CD4-positive, alpha-beta T cell treated with Interleukin-12 subunit alpha and Interleukin-12 subunit beta, for 1 hour (primary cell): ENCODE measurements at places on chromosomes 4 and X.

DNA sequence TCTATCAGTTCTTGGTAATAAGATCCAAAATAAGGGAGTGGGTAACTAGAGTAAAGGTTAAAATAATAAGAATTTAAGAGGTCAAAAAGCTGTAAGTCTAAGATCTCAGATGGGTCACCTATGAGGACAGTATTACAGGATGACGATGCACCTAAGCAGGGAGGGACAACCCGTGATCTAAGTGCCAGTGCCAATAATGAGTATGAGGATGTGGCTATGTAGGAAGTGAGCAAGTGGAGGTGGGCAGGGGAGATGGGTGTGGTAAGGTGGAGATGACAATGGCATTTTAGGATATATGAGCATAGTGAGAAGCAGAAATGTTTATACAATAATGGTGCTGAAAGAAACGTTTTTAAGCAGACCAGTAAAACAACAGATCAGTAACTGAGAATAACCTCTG is 19.3 kb downstream of the CCDC158 start:
- DNase-seq, result no peak

DNA sequence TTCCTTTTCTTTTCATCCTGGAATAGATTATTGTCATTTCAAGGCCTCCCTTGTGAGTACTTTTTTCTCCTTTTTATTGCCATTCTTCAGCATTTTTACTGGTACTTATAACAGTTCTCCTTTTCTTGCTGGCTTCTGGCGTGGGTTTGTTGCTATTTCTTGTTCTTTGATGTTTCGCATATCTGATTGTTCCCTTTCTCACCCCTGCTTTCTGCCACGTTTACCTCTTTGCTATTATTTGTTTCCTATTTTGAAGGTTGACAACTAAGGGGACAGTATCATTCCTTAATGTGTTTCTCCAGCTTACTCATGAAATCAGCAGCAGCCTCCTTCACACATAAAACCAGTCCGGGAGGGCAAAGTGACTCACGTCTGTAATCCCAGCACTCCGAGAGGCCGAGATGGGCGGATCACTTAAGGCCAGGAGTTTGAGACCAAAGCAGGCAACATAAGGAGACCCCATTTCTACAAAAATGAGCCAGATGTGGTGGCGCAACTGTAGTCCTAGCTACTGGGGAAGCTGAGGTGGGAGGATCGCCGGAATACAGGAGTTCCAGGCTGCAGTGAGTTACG is 72.6 kb downstream of the DMD start:
- no peak for DNase-seq

DNA sequence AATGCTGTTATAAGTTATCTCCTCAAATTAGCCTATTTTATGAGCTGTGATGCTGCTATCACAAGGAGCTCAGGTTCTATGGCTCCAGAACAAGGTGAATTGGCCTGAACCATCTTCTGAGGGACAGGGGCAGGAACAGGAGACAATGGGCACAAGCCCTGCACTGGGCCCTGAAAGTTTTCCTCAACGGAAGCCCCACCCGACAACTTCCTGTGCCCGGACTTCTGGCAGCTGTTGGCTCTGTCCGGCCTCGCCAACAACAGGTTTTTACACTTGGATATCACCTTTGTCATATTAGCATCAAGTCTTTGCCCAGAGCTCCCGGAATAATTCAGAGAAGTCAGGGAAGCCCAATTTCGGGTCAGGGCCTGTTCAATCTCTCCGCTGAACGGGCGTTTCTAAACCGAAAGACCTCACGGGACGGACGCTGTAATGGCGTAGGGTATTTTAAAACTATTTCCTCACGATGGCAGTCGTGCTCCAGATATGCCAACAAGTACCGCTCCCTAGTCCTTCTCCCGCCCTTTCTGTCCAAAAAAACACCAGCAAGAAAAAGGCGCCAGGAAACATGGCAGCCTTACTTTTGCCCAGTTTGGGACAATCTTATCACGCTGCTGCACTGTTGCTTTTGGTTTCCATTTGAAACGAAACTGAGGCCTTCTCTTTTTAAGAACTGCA is 201.0 kb upstream of the STK26 start:
- DNase-seq, result no peak

- DNase-seq, result peak; percentile 36
Observed at GRCh38 chr4:56468097-56468422, 643 bp downstream of the SRP72 start.

DNA sequence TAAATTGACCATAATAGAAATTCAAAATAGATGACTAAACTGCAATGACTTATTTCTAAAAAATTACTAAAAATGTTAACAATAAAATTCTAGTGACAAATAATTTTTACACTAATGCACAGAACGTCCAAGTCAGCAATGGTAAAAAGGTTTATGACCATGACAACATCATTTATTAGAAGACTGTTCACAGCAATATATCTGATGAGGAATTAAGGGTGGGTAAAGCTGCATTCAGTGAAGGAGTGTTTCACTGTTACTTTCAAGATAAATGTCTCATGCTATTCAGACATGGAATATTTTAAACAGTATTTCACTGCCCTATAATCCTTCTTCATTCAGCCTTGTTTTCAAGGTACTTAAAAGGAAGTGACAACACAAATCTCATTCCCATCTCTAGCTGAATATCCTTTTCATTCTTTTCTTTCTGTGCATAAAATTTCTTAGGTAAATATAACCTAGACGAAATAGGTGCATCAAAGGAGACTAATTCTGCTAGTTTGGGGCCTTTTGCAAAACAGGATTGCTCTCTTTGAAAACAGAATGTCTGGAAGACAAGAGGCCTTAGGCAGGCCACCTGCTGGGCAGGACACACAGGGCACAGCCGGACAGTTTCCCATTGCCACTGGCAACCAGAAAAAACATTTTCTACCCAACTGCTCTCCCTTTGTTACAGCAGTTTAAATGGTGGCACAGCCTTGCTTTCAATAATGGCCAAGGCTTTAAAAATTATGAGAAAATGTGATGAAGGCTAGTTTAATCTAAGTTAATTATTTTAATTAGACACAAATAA is 600.3 kb downstream of the SPRY1 start:
- DNase-seq, result no peak

DNA sequence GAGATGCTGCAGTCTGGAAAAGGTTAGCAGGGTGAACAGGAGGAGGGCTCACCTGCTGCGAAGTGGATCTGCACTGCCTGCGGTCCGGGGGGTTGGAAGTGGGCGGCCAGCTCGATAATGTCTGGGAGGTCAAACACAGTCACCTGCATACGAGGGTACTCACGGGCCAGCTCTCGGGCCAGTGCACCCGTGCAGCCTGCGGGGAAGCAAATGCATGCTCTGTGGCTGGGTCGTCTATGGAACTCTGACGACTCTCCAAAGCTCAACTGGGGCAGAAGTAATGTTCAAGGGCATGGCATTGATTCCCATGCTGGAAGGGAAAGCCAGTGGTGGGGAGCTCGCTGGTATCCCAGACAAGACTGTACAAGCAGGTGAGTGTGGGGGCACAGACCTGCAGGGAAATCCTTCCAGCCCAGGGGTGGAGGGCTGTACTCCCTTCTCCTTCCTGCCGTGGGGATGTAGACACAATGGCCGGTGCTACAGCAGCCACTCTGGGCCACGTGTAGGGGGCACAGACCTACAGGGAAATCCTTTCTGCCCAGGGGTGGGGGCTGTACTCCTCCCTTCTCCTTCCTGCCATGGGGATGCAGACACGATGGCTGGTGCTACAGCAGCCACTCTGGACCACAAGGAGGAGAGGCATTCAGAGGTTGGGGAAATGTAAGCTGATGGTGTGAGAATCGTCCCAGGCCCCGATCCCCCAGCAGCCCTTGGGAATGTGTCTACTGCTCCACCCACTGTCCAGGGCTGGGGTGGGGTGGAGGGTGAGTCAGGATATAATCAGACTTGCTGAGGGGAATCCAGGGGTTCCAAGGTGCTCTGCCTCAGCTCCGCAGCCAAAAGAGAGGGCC is 26.2 kb upstream of the SLC25A6 start:
- DNase-seq, result no peak

GRCh38 chr4:3518511-3518880 is 13.7 kb downstream of the LRPAP1 start:
- DNase-seq, result no peak

- DNase-seq, result no peak
Observed at GRCh38 chr4:41423117-41423516, 114.8 kb upstream of the LIMCH1 start.

DNA sequence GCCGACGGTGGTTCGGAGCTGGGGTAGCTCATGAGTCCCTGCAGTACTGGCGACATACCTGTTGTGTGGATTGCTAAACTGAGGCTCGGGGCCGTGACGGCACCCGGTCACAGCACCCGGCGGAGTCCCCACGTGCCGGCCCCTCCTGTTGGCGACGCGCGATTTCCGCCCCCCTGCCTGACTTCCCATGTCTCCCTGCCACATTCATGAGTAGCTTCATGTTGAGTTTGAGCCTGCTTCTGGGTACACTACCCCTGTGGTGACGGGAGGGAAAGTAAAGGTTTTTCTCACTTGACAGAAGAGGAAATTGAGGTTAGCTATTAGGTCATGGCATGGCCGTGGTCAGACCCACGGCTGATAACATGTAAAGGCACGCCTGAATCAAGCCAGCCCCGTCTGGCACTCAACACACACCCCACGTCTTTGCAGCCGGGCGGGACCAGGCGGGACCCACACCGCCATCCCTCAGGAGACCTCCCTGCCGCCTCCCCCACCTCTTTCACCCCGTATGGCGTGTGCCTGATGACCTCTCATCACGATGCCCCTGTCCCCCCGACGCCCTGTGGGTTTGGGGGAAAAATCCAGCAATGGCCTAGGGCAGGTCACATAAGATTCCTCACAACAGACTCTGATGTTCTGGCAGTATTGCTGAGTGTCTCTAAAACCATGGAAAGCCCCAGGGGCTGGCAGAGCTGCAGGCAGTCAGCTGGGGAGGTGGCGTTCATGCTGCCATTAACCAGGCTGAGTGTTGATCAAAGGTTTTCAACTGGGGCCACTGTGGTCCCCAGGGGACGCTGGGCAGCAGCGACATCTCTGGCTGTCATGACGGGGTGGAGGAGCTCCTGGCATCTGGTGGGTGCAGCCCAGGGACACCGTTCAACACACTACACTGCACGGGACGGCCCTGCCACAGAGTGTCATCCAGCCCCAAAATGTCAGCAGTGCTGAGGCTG is 29.2 kb downstream of the P2RY8 start:
- peak; percentile 65 for DNase-seq
